ENCODE measurements at places on chromosomes 3 and 15. TPM values are rescaled to one million over a fixed set of nuclear protein-coding genes. Genes with fewer than 3 reads are reported as not detected.

The PLSCR1 gene
- total RNA-seq, result 112 TPM

The LSAMP gene
- total RNA-seq, result not detected

The C3orf20 gene
- total RNA-seq, result 0.19 TPM

GRCh38 chr3:55675478-55675877, 188.4 kb upstream of the WNT5A start:
- H3K4me1 ChIP-seq, result no peaks in the 10 kb centered on the region
- DNase-seq, result no peak
- H3K36me3 ChIP-seq, result no peaks in the 10 kb centered on the region

GRCh38 chr3:96776818-96777217, 37.6 kb upstream of the EPHA6 start:
- no peaks in the 10 kb centered on the region for H3K4me1 ChIP-seq
- H3K27ac ChIP-seq, result no peak overlapping the region
- no peak overlapping the region for H3K4me3 ChIP-seq
- H3K27me3 ChIP-seq, result no peaks in the 10 kb centered on the region

GRCh38 chr3:137687181-137687879, 76.8 kb upstream of the SOX14 start:
- DNase-seq, result no peak
- H3K27me3 ChIP-seq, result no peaks in the 10 kb centered on the region
- no peak overlapping the region for H3K4me3 ChIP-seq
- H3K4me1 ChIP-seq, result no peaks in the 10 kb centered on the region
- no peaks in the 10 kb centered on the region for H3K36me3 ChIP-seq

DNA sequence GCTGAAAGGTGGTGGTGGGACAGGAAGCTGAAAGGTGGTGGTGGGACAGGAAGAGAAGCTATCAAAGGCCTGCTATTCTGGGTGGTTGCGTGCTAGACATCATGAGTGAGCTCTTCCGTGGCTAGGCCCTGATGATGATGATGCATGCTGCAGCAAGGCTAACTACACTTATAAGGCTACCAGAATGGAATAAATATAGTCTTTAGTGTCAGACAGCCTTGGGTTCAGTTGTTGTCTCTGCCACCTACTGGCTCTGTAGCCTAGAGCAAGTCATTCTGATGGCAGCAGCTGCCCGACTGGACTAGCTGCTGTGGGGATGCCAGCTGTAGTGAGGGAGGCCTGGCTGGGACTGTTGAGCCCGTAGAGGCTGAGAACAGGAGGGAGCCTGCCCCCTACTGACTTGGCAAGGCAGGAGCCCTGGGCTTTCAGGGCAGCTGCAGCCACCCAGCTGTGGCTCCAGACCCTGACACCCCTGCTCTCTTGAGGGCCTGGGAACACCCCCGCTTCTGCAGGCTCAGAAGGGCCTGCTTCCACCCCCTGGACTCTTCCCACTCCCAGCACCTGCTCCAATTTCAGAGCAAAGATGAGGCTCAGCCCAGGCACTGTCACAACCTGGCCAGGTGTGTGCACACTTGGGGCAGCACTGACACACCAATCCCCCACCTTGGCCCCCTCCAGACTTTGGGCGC, 21.4 kb upstream of the ZBED2 start:
- no peak for DNase-seq
- no peak overlapping the region for H3K27ac ChIP-seq

- H3K27me3 ChIP-seq, result no peaks in the 10 kb centered on the region
- peaks cover 24% of the 10 kb centered on the region for H3K4me1 ChIP-seq
- H3K36me3 ChIP-seq, result no peaks in the 10 kb centered on the region
- DNase-seq, result peak; percentile 77
- H3K27ac ChIP-seq, result peak overlapping the region; percentile 91
Observed at GRCh38 chr3:189304465-189305351, 132.9 kb downstream of the TPRG1 start.
